ENCODE measurements at places on chromosomes 7 and 10.
A peak's percentile ranks its signal among the peaks of the same experiment; 100 is the strongest.

DNA sequence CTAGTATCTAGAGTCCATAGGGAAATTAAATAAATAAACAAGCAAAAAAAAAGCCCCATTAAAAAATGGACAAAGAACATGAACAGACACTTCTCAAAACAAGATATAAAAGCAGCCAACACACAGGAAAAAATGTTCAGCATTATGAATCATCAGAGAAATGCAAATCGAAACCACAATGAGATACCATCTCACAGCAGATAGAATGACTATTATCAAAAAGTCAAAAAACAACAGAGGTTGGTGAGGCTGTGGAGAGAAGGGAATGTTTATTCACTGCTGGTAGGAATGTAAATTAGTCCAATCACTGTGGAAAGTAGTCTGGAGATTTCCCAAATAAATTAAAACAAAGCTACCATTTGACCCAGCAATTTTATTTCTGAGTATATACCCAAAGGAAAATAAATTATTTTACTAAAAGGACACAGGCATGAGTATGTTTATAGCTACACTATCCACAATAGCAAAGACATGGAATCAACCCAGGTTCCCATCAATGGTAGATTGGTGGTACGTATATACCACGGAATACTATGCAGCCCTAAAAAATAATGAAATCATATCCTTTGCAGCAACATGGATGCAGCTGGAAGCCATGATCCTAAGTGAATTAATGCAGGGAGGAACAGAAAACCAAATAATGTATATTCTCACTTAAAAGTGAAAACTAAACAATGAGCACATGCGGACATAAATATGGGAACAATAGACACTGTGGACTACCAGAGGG is 366.5 kb upstream of the SEMA3C start:
- DNase-seq, result no peak

DNA sequence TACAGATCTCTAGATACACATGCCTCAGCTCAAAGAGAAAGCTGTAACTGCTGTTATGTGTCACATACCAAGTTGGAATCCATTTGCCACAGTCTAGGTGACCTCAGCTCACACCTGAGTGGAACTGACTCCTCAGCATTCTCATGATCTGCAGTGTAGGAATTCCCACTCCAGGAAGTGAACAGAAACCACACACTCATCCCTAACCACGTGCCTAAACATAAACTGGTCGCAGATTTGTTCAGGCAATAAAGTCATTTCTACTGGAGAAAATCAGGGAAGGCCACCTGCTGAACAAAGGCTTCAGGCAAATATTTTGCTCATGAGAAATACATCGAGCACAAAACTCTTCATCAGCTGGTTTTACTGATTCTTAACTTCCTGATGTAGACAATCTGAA is 23.0 kb upstream of the ZMYND11 start:
- DNase-seq, result peak; percentile 34

GRCh38 chr7:47702080-47702479 is 120.2 kb upstream of the TNS3 start:
- no peak for DNase-seq

GRCh38 chr10:102994531-102995295 is 76.6 kb downstream of the CNNM2 start:
- no peak for DNase-seq

DNA sequence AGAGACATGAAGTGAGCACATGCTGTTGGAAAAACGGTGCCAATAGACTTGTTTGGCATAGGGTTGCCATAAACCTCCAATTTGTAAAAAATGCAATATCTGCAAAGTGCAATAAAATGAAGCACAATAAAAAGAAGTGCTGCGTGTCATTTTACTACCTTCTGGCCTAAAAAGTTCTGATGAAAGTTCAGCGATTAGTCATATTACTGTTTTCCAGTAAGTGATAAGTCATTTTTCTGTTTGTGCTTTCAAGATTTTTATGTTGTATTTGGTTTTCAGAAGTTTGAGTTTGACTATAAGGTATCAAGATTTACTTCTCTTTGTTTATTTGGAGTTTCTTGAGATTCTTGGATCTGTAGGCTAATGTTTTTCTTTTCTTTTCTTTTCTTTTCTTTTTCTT is 16.8 kb downstream of the AOAH start:
- no peak for DNase-seq

- no peak for DNase-seq
Observed at GRCh38 chr7:102305414-102306268, 19.0 kb downstream of the SH2B2 start.

DNA sequence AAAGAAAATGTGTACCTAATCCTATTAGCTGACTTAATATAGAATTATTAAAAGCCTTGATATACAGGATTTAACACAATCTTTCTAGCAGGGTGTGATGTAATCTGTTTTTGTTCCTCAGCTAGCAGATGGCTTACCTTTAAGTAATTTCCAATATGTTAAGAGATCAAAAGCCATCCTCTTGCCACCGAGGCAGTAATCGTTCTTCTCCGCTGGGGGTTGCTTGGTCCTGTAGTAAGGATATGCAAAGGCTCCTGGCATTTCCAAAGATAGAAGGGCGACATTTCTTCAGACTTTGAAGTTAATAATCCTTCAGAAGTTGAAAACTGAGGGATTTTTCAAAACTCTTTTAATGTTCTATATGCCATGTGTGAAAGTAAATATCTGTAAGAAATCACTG is 156.4 kb downstream of the FZD1 start:
- DNase-seq, result no peak

GRCh38 chr7:8536431-8536830 is 103.0 kb downstream of the NXPH1 start:
- no peak for DNase-seq

DNA sequence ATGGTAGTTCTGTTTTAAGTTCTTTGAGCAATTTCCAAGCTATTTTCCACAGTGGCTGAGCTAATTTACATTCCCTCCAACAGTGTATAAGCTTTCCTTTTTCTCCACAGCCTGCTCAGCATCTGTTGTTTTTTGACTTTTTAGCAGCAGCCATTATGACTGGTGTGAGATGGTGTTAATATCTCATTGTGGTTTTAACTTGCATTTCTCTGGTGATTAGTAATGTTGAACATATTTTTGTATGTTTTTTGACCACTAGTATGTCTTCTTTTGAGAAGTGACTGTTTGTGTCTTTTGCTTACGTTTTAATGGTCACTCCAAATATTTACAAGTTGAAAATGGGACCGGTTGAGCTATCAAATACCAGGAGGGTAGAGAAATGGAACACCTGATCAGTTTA is 20.4 kb downstream of the GNG11 start:
- DNase-seq, result no peak

GRCh38 chr7:3304131-3304530 is 3.1 kb downstream of the SDK1 start:
- DNase-seq, result no peak

DNA sequence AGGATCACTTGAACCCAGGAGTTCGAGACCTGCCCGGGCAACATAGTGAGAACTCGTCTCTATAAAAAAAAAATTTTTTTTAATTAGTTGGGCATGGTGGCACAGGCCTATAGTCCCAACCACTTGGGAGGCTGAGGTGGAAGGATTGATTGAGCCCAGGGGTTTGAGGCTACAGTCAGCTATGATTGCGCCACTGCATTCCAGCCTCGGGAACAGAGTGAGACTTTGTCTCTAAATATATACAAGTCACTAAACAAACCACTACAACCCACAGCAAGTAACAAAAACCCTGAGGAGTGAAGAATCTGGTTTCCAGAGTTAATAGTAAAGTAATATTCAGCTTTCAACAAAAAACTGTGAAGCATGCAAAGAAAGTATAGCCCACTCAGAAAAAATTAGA is 32.7 kb upstream of the HHEX start:
- no peak for DNase-seq

DNA sequence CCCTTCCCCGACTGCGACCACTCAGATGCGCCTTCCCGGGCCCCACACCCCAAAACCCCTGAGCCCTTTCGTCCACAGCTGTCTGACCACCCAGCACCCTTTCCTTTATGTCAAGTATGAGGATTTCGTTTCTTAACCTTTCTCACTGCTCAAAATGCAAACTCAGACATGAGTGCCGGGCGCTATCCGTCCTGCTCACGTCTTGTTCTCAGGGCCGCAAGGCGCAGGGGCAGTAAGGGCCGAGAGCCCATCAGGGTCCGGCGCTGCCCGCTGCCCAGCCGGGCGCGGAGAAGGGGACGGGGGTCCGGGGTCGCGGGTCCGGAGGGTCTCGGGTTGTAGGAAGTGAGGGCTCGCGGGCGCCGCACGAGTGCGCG is 670 bp upstream of the RBM33 start:
- peak; percentile 38 for DNase-seq

DNA sequence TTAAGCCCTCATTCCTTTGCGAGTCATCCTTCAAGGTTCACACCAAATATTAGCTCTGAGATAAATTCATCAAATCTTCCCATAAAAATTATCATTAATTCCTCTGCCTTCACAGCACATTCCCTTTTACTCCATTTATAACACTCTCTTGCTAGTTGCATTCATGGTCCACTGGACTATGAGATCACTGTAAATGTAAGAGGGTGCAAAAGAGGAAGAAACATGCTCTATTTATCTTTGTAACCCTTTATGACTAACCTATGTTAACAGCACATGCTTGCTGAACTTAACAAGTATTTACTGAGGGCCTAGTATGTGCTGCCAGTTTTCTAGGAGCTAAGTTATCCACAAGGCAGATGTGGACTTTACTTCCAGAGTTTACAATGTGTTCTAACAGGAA is 86.7 kb upstream of the TMEM168 start:
- DNase-seq, result peak; percentile 14

DNA sequence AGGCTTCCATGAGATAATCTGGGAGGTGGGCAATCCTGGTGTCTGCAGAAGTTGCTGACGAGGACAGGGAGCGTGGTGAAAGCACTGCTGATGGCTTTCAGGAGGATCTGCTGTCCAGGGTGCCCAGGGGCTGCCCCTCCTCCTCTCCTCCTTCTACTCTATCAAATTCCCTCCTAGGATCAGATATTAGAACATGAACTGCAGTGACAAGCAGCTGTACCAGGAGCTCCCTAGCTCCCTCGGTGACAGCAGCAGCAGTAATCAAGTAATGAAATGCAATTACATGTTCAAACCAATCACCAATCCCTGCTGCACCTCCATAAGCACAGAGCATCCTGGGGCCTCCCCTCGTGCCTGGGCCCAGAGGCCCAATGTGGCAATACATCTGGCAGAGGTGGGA is 46.9 kb downstream of the GRID1 start:
- DNase-seq, result no peak

DNA sequence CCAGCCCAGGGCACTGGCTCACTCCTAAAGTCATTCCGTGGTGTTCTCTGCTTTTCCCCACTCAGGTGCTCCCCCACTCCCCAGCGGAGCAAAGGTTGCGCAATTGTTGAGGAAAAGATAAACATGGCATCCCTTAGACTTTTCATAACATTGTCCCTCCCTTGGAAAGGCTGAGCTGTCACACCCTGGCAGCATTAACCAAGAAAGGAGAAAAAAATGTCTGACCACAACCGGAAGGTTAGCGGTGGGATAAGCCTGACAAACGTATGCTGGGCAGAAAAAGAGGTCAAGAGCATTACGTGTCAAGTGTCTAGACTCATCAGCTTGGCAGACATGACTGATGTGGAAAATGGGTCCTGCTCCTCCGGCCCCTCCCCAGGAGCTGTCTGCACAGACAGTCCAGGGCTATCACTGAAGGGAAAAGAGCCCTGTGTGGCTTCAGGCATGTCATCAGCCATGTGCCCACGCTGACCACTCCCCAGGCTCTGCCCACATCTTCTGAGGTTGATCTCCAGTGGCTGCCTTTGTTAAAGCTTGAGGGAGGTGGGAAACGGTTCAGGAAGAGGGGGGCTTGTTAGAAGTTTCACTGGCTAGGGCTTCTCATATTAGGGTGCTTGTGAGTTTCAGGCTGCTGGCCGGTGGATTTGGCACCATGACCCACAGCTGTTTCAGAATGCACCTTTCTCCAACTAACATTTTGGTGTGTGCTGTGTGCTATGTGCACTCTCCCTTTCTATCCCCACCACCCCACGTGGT is 30.1 kb downstream of the BTBD16 start:
- peak; percentile 94 for DNase-seq

- no peak for DNase-seq
Observed at GRCh38 chr10:86035791-86036543, 330.6 kb downstream of the GRID1 start.

- DNase-seq, result peak; percentile 73
Observed at GRCh38 chr7:12584930-12585329, 14.4 kb downstream of the SCIN start.

GRCh38 chr7:106757846-106758245 is 96.9 kb upstream of the CCDC71L start:
- no peak for DNase-seq

- no peak for DNase-seq
Observed at GRCh38 chr10:18743926-18744325, 84.7 kb downstream of the ARL5B start.

DNA sequence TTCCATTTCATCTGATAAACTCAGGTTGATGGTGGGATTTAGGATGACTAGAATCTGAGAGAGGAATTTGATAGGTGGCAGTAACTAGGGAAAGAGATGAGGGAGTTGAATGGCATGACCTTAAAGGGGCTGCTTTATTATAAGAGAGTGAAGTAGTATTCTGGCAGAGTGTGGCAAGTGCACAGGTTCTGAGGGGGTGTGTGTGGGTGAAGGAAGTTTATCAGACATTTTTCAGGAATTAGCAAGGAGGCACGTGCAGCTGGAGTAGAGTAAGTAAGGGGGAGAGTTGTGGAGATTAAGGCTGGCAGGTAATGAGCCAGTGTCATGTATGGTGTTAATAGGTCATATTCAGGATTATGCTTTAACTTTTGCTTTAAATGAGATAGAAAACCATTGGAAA is 40.5 kb downstream of the AHCYL2 start:
- no peak for DNase-seq

DNA sequence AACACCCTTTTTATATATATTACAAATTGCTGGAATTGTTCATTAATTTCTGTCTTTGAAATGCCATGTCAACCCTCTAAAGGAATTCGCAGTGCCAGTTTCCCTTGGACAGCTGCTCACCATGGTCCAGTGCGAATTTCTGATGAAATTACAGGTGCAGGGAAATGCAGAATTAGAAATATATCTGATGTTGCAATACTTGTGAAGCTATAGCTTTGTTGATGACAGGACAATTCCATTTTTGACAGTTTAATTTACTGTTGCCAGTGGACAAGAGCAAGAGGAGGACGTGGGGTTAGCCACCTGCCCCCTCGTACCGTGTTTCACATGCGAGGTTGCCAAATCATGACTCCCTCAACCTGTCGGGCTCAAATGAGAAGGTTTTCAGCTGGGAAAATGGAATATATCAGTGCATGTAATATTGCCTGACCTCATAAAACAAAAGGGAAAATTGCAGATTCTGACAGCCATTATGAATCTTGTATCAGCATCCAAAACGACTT is 140.6 kb downstream of the MGMT start:
- DNase-seq, result no peak

Measured in ACHN (cell line).